ENCODE measurements at places on chromosomes 6 and 20.

DNA sequence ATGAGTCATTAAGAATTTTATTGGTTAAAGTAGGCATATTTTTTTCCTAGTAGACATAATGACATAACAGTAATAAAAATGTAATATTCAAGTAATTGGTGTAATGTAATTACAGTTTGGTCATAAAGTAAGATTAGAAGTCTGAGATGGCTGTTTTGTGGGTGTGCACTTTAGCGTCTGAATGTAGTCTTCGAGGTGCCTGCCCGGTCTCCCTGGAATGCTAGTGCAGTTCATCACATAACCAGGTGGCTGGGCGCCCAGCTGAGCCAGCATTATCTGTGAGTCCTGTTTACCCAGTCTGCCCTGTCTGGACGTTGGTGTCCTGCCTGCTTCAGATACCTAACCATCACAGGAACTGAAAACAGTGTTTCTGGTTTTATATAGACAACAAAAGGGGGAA lies 419.1 kb downstream of the CDC5L start:
- no peak for DNase-seq

- DNase-seq, result no peak
These were observed 1.7 kb upstream of the SIGLEC1 start for GRCh38 chr20:3714092-3714491.

GRCh38 chr6:82616386-82617028 lies 252.9 kb downstream of the TPBG start:
- no peak for DNase-seq

DNA sequence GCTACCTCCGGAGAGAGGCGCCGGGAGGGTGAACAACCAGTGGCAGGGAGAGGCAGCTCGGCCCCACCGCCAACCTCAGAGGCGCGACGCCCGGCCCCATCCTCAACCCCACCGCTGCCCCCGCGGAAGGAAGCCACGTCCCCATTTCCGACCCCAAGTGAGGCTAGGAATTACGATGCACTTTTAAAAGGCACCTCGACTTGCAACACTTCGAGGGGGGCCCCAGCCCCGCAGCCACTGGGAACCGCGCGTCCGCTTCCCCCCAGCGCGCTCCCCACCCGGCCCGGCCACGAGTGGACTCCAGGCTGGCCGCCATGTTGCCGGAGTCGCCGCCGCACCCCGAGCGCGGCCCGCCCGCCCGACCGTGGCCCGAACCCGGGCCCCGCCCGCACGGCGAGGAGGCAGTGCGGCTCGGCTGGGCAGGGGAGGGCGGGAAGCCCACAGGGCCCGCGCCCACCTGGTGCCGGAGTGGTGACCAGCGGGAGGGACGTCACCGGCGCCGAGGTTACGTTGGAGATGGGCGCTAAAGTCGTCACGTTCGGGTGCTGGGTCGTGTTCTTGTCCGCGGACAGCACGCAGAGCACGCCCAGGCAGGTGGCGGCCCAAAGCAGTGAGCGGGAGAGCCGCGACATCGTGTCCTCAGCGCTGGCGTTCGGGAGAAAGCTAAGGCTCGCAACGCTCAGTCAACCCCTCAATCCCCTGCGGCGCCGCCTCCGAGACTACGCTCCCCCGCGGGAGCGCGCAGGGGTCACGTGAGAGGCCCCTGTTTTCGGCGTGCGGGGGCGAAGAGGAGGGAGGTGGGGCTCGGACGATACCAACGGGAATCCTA lies at the start of gene CD164:
Gene CD164 (minus strand): TSS at position 721 of the 829 bp plus-strand sequence. CDS start 89 bp downstream, at position 632.
- peak; percentile 99 for DNase-seq

DNA sequence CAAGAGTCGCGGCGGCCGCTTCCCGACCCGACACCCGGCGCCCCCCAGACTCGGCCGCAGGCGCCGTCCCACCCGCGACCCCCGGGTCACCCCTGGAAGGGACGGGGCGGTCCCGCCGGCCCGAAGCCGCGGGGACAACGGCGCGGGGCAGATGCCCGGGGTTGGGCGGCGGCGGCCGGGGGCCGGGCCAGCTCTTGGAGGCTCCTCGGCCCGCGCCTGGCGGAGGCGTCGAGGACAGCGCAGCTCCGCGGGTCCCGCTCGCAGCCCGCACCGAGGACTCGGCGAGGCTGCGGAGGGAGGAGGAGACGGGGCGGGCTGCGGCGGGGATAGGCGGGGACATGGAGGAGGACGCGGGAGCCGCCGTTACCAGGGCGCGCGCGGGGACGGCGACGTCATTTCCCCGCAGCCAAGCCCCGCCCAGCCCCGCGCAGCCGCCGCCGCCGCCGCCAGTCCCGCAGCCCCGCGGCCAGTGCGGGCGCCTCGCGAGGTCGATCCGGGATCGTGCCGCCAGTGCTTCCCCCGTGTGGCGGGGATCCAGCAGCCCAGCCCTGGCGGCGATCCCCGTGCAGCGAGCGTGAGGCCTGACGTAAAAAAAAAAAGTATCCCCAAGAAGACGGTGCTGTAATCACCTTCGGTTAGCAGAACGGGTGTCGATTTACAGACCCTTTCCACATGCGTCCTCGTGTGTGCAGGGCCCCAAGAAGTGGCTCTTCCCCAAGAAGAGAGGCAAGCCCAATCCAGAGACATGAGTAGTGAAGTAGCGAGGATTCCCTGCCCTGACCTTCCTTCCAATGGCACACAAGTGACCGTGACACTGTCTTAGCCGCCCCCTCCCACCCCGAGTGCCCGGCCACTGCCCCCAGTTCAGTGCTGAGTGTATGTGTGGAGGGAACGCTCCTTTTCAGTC lies at the start of gene FAM184A:
Gene FAM184A (minus strand): TSS at position 289 of the 907 bp plus-strand sequence. CDS start 365 bp downstream, outside the sequence.
- peak; percentile 82 for DNase-seq

DNA sequence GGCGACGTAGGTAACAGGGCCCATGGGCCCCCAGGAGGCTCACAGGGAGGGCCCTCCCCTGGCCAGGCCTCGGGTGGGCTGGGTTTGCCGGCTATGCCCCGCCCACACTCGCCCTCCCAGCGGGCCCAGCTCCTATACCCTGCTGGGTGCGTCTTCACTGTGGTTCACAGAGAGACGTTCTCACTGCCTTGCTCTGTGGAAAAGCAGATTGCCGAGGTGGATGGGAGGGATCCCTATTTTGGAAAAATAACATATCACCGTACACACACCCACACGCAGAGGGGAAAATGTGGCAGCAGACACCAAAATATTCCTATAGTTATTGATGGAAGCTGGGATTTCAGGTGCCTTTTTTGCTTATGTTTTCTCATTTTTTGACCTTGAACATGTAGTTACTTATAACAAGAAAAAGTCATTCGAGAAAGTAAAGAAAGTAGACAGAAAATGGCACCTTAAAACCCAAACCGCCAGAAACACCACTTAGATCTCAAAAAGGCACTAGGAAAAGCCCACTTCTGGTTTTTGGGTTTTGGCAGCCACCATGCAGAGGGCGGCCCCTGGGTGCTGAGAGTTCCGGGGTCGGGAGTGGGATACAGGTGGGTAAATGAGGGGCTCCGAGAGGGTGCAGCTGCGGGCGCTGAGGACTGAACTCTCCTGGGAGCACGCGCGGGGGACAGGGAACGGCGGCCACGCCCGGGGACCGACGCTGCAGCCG lies 49.4 kb downstream of the TMEM242 start:
- DNase-seq, result peak; percentile 66

DNA sequence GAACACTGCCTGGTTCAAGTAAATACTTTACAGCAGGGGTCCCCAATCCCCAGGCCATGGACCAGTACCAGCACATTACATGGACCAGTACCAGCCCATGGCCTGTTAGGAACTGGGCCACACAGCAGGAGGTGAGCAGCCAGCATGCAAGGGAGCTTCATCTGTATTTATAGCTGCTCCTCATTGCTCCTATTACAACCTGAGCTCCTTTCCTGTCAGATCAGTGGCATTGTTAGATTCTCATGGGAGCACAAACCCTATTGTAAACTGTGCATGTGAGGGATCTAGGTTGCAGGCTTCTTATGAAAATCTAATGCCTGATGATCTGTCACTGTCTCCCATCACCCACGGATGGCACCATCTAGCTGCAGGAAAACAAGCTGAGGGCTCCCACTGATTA lies 12.0 kb upstream of the RBPJL start:
- no peak for DNase-seq

GRCh38 chr20:2084703-2085102 lies 16.9 kb upstream of the STK35 start:
- DNase-seq, result no peak

GRCh38 chr6:70289299-70289698 lies 13.6 kb downstream of the COL9A1 start:
- DNase-seq, result no peak

DNA sequence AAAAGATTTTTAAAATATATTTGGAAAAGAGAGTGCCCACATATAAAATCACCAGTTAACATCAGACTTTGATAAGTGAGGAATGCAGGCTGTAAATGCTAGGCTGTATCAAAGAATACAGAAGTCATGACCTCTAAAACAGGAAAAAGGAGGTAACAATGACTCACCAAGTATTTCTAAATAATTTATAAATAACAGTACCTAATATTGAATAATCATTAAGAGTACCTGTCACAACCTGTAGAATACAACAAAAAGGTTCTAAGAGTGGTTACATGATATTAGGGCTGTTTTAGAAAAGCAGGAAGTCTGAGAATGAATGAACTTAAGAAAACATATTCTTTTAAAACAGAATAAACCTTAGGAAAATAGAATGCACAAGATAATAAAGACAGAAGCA lies 173.1 kb upstream of the CST7 start:
- no peak for DNase-seq

DNA sequence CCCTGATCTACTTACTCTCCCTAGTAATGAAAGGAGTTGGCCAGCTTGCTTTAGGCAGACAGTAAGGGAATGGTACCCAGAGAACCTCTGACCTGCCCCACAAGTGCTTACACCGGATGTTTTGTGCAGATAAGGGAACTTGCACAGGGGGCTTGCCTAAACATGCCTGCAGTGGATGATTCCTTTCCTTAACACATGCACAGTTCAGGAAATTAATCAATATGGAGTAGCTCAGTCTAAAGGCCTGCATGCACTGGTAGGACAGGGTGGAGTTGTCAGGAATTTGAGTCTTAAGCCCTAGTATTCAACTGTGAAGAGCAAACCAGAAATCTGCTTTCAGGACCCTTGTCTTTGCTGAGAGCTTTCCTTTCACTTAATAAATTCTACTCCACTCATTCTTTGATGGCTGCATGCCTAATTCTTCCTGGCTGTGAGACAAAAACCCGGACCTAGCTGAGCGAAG lies 3.9 kb upstream of the TRIM38 start:
- DNase-seq, result no peak

DNA sequence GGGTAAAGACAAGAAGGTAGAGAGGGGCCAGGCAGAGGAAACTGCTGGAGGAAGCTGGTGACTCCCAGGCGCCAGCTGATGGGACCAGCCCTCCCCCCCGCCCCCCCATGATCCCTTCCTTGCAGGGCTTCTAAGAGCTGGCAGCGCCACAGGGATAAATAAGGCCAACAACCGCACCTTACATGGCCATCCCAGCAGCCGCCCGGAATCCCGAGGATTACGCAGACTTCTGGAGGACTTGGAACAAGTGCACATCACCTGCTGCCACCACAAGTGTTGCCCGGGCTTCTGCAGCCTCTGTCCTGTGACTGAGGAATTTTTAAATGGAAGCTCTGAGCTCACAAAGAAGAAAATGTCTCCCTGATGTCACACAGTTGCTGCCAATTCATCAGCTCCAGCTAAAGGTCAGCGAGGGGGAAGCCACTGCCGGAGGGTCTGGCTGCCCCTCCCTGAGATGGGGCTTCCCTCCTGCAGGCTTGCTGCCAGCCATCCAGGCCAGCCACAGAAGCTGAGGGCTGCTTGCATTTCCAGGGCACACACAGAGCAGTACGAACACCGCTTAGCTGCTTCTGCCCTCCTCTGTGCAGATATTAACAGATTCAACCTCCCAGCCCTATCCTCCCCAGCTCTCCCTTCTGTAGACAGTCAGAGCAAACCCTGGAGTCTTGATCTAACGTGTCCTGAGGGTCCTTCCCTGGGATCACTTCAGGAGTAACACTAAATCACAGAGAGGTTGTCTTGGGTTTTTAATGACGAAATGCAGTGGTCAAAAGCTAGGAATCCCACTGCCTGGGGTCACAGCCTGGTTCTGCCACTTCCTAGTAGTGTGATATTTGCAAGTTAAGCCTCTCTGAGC lies 38.6 kb upstream of the PIM1 start:
- DNase-seq, result peak; percentile 5

DNA sequence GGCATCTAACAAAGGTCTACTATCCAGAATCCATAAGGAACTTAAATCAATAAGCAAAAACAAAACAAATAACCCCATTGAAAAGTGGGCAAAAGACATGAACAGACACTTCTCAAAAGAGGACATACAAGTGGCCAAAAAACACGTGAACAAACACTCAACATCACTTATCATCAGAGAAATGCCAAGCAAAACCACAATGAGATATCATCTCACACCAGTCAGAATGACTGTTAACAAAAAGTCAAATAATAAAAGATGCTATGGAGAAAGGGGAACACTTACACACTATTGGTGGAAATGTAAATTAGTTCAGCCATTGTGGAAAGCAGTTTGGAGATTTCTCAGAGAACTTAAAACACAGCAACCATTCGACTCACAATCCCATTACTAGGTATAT lies 19.4 kb upstream of the VNN1 start:
- DNase-seq, result no peak

DNA sequence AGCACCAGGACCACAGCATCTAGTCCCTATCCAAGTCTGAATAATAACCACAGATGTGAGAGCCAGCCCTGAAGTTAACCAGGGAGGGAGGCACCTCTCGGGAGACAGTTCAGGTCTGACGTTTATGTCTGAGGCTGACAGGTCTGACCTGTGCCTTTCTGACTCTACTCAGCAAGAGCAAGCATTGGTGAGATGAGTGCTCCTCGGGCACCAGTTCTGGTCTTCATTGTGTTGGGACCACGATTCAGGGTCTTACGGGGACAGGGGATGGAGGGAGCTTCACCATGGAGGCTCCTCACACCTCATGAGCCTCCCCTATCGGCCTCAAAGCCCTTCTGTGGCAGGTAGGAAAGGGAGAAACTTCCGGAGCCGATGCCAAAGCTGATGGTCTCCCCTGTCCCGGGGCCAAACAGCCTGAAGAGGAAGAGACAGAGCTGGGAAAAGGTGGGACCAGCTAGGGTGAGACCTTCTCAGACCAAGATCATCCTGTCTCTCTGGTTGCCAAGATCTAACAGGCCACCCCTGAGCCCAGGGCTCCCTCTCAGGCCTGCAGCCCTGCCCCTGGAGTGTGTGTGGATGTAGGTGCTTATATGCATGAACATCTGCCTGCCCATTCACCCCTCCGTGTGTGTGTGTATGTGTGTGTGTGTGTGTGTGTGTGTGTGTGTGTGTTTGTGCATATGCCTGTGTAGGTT lies 170.5 kb downstream of the VEGFA start:
- DNase-seq, result no peak

DNA sequence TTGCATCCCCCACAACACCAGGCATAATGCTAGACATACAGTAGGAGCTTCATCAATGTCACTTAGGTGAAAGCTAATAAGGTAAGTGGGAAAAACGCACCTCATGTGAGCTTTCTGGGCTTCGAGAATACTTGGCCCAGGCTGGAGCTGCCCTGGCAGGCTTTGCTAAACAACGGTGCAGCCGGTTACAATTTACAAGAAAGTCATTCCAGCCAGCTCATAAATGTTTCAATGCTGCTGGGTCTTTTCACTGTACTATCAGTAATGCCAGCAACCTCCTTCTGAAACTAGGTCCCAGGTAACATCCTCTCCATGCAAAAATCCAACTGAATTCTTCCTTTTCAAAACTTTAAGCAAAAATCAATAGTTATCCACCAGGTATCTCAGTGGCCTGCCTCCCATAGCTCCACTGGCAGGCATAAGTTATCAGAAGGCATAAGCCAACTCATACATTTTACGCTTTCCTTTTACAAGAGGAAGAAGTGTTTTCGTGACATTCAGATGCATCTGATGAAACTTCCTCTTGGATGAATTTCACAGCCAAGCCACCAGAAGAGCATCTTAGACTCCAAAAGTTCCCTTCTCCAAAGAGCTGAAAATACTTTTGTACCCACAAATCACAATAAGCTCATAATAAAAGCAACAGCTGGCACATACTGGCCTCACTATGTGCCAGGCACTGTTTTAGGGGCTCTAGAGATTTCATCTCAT lies 56.3 kb downstream of the RTN4IP1 start:
- no peak for DNase-seq
